ENCODE measurements at places on chromosomes 16 and 17.

- no peak for DNase-seq
These were observed 13.3 kb upstream of the NUDT16L1 start for GRCh38 chr16:4679850-4680636.

DNA sequence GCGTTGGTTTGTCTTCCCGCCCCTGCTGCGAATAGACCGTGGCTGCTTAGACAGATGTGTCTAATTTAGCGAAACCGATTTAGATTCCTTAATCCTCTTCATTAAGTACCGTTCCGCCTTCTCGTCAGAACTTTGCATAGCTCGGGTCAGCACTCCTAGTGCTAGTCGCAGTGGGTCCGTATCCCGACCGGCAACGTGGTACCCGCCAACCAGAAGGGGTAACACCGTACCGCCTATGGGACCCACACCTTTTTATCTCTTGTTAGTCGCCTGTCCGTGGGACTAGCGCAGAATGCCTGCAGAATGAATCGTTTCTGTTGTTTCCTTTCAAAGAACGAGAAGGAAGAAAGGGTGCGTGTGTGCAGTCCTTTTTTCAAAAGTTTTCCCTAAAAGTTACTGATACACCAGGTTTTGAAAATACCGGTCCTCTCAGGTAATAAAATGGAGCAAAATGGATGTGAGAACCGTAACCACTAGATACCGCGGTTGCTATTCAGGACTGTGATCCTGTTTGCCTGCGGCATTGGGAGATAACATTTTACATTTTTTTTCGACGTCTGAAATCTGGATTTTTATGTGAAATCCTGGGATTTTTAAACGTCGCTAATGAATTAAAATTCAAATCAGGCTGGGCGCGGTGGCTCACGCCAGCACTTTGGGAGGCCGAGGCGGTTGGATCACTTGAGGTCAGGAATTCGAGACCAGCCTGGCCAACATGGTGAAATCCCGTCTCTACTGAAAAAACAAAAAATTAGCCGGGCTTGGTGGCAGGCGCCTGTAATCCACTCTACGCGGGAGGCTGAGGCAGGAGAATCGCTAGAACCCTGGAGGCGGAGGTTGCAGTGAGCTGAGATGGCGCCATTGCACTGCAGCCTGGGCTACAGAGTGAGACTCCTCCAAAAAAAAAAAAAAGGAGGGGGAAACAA is 998 bp upstream of the SRSF1 start:
- no peak for DNase-seq

DNA sequence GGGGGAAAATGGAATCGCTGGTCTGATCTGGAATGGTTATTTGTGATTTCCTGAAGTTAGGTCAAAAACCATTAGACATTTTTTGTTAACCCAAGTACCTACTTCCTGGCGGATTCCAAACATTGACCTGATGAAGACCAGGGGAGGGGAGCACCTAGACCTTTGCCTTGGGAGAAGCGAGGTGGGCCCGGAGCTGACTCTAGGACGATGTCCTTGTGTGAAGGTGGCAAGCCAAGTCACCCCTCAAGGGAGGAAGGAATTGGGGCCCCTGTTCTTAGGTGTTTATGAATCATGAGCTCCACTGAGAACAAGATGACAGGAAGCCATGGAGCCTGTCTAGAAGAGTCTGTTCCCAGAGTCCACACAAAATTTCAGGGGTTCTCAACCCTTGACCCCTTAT is 204.9 kb upstream of the FOXF1 start:
- no peak for DNase-seq

DNA sequence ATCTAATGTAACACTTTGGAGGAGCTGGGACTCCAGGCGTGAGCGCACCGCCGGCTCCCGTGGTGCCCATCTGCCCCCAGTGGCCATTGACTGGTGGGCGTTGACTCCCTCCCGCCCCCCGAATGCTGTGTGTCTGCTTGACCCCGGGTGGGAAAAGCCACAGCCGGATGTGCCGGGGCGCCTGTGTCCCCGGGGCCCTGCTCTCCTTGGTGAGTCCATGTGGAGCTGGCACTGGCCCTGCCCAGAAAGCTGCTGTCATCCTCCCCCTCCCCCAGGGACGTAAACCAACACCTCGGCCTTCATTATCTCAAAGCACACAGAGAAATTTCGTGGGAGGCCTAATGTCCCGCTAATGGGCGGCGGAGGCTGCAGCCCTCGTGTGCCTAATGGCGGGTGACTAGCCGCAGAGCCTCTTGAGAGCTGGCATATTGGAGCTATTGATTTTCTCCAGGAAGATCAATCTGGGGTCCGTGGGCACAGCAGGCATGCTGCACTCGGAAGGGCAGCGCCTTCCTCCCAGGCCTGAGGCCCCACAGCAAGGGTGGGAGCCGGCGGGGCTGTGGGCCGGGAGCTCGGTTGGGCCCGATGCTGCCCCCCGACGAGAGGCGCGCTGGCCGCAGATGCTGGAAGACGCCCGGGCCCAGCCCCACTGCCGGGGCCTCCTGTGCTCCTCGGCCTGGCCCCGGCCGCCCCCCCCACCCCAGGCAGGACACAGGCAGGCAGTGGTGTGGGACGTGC is 4.0 kb upstream of the PERCC1 start:
- DNase-seq: no peak

- DNase-seq: no peak
These were observed 422 bp downstream of the CD300LF start for GRCh38 chr17:74712301-74712700.

- no peak for DNase-seq
These were observed 62.6 kb upstream of the TEKT1 start for GRCh38 chr17:6894206-6894528.

DNA sequence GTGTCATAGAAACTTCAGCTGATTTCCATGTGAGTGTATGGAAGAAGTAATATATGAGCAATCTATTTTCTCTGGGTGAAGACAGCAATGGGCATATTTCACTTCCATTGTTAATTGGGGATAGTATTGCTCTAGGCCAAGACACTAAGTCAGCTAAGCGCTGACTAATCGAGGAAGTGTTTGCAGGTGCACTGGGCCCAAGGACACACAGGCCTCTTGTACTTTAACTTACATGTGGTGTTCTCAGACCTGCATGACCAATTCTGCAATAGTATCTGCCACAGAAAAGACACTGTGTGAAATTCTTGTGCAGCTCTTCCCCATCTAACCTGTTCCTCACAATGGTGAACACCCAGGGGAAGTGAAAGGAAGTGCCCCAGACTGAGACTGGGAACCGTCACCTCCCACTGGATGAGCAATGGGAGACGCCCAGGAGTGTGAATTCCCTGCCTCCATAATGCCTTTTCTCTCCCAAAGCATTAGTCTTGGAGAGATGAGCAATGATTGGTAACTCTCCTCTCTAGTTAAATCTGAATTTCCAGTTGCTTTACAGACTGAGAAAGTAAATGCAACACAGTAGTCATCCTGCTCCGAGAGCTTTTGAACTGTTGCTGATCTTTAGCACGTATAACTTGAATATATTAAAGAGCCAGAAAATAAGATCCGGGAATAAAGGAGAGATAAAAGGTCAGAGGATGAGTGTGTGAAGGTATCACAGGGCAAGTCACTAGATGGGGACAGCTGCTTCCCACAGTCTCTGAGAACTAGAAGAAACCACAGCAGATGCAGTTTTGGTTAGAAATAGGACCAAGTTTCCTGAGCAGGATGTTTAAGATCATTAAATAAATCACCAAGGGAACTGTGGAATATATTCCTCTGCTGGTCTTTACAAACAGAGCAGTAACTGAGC is 82.6 kb downstream of the CDK5R1 start:
- no peak for DNase-seq

All from natural killer cell treated with Interleukin-12 subunit alpha and Interleukin-12 subunit beta and Interleukin-15 and Interleukin-18, amount 100 ng/mL, for 72 hours (primary cell).